Parietal lobe (tissue), 2 donors: ENCODE measurements at places on chromosomes 5 and 9. TPM values are rescaled to one million over a fixed set of nuclear protein-coding genes. Genes with fewer than 3 reads are reported as not detected.

Gene TAF1L
- total RNA-seq, result 0.31 TPM

Gene PPP2CA
- 95.8 TPM for total RNA-seq

Gene EGFL7
- total RNA-seq, result 12.8 TPM

Gene LRRC19
- total RNA-seq, result under 0.01 TPM

Gene CDH9
- 14.7 TPM for total RNA-seq

Gene ANKRD33B
- 4.4 TPM for total RNA-seq

Gene STRBP
- 120 TPM for total RNA-seq

Gene NR2F1-AS1
- 107 TPM for total RNA-seq
